Activated CD8-positive, alpha-beta memory T cell treated with anti-CD3 and anti-CD28 coated beads for 48 hours (primary cell): ENCODE measurements at places on chromosomes 7 and 10.

DNA sequence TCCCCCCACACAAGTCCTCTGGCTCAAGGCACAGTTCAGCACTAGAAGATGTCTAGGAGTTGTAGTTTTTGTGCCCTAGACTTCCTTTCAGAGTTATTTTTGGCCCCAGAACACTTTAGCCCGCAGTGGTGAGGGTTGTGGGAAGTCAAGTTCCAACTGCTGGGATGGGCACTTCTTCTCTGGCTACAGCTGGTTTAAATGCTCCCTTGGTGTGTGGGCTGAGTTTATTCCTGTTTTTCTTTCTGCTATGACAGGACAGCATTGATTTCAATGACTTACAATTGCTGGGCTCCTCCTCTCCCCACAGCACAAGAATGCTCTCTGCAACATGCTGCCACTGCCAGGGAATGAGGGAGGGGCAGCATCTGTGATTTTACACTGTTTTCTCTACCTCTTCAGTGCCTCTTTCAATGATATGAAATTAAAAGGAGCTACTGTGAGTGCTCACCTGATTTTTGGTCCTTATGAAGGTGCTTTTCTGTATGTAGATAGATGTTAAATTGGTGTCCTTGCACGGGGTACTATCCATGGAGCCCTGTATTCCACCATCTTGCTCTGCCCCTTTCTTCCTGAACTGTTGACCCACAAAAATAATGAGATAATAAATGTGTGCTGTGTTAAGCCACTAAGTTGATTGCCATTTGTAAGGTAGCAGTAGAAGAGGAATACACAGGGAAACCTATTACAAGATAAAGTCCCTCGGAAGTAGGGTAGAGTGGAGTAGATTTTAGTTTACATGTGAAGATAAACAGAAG is 56.3 kb downstream of the SLC13A1 start:
- DNase-seq = no peak

DNA sequence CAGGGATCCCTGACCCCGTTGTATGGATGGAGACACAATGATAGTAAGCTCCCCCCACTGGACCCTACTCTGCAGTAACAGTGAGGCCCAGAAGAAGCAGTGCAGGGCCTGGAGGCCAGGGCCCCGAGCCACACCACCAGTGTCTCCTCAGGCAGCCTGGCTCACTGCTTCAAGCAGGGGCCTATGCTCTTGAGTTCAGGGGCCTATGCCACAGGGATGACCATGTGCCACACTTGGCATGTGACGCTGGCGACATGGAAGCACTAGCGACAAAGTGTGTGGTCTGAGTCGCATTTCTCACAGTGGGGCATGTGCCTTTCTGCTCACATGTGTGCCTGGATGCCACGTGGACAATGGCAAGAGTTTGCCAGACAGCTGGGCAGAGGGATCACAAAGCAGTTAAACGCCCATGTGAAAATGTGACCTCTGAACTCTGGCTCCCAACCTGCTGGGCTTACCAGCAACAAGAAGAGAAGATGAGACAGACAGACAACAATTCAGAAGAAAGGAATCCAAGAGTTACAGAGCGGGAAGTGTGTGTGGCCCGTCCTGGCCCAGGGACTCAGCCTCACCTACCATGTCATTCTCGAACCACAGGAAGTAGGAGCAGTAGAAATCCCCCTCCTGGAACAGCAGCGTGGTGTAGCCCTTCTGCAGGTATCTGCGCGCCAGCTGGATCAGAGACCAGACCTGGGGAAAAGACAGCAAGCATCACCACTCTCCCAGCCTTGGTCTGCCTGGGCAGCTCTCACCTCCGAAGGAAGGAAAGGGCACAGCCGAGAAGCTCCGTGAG is 4.7 kb upstream of the PYROXD2 start:
- no peak for DNase-seq

DNA sequence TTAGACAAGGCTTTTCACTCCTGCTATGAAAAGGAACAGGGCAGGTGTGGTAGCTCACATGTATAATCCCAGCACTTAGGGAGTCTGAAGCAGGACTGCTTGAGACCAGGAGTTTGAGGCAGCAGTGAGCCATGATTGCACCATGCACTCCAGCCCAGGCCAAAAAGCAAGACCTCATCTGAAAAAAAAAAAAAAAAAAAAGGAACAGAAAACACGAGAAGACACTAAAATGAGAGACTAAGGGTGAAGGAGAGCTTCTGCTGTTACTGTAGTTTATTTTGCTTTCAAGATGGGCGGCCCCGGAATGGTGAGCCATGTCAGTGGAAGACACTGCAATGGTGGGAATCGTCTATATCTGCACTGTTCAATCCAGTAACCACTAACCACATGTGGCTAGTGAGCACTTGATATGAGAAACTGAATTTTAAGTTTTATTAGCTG is 9.9 kb downstream of the PIP4K2A start:
- no peak for DNase-seq

DNA sequence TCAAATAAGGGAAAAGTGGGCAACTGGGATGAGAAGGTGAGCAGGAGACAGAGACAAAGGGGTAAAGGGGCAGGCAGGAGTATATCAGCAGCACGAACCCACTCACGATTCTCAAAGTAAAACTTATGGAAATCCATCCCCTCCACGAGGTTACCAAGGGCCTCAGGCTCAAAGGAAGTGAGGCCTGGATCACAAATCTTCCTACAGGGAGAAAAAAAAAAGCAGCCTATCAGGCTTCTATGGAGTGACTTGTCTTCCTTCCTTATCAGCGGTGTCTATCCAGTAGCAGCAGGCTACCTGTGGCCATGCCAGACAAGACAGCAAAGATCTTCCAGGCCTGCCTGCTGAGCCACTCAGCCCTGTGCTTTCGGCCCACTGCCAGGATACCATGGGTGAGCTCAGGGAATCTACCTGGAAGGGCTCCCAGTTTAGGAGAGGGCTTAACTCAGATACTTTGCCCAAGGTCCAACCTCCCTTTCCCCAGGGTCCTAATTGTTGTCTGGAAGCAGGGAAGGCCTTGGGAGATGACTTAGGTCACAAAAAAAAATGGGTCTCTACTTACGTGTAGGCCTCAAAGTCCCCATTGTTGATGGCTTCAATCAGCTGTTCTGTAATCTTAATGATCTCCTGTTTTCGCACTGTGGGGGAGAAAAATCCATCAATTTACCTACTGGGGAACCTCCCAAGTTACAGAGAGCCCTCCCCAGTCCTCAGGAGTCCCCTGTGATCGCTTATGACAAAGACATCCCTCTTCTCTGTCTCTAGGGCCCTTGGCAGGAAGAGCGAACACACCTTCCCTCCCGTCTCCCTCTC is 5.7 kb upstream of the NDST2 start:
- no peak for DNase-seq

GRCh38 chr7:101926265-101926664 is 108.8 kb downstream of the CUX1 start:
- no peak for DNase-seq

GRCh38 chr10:31601136-31601535 is 282.1 kb downstream of the ZEB1 start:
- DNase-seq = no peak

- DNase-seq = no peak
These were observed 15.9 kb downstream of the CAV1 start for GRCh38 chr7:116540743-116541142.

DNA sequence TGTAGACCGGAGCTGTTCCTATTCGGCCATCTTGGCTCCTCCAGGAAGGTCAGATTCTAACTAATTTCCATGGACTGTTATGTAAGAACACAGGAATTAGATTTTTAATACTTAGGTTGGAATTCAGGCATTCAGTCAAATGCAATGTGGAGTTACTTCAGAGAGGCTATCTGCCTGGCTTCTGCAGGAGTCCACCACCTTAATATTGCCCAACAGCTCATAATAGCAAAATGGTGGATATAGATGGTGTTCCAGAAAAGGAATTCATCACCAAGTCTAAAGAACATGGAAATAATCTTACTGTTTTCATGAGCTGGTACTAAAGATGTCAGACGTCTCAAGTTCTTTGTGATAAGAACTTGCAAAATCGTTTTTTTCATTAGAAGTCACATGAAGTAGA is 39.5 kb downstream of the CRHR2 start:
- DNase-seq = no peak

- DNase-seq = no peak
These were observed 25.9 kb downstream of the HSPB1 start for GRCh38 chr7:76328389-76328788.
